ENCODE measurements at places on chromosomes 3 and 15.
A peak's percentile ranks its signal among the peaks of the same experiment; 100 is the strongest.

DNA sequence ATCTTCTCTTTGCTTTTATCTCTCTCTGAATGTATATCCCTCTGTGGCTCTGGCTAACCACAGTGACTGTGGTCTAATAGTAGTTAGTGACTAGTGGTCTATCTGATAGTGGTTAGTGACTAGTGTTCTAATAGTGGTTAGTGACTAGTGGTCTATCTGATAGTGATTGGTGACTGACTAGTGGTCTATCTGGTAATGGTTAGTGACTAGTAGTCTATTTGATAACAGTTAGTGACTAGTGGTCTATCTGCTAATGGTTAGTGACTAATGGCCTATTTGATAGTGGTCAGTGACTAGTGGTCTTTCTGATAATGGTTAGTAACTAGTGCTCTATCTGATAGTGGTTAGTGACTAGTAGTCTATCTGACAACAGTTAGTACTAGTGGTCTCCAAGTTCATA, 110.5 kb downstream of the MDFIC2 start:
- DNase-seq: no peak

DNA sequence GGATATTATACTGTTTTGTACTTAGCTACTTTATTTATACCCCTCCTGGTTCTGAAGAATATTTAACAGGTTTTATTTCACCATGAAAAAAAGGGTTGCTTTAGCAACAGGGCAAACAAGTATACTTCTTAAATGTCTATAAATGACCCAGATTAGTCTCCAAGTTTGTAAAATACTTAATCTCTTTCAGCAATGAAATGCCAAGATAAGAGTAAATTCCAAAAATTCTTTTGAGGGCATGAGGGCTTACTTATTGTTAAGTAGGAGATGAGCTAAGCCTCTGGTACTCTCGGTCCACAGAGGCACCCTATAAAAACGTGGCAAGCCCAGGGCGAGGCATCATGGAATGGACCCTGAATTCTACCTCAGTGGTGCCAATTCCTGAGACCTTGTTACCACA, 264.8 kb upstream of the NSMCE3 start:
- no peak for DNase-seq

- peak; percentile 5 for DNase-seq
These were observed 26.9 kb upstream of the ZBBX start for GRCh38 chr3:167406876-167407492.

DNA sequence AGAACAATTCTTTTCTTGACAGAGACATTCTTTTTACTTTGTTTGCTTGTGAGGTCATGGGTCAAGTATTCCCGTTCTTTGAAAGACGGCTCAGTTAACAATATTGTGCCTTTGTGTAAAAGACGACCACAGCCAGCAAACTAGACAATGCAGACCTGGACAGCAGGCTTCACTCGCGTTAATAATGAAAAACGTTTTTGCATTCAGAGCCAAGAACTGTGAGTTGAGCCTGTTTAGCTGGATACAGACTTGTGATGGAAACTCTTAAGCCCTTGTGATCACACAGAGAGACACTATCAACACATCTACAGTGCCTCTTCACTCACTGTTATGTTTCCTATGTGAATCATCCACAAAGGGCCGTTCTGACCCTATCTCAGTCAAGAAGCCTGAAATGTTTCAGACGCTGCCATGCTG, 37.3 kb upstream of the CMTM7 start:
- no peak for DNase-seq

DNA sequence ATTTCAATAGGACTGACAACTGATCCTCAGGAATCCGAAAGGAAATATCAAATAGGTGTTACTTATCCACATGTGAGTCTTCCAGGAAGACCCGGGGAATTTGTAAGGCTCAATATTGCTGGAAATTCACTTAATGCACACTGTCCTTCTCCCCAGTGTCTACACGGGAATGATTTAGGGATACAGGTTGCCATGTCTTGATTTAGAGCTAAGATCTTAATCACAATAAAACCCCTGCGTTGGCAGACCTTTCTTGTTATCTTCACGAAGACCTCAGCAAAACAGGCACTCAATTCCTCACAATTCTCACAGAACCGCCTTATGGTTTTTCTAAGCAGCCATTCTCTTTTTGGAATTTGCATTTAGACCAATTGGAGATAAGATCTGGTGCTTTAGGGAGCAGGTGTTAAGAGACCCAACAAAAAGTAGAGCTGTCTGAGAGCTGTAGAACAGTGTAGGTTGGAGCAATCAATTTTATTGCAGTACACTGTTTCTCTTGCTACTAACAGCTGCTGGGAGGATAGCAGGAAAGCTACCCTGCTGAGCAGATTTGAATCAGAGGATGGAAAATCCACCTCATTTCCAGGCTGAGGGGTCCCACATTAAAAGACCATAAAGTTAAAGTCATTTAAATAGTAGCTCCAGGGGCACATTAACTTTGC, 925.7 kb downstream of the EPHA3 start:
- no peak for DNase-seq

GRCh38 chr15:95162069-95162468, 930.7 kb downstream of the MCTP2 start:
- DNase-seq: no peak

DNA sequence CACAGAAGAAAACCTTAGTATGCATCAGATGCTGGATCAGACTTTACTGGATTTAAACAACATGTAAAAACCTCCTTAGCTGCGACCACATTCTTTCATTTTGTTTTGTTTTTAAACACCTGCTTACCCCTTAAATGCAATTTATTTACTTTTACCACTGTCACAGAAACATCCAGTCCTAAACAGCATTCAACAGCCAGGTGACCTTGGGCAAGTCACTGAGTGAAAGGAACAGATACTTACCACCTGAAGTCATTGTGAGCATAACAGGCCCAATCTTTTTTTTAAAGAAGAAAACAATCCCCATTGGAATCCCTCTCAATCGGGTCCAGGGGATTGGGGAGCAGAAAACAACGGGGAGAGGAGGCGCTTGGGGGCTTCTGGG, 390 bp downstream of the STARD5 start:
- no peak for DNase-seq

GRCh38 chr3:45741742-45742460, 52.7 kb downstream of the SACM1L start:
- no peak for DNase-seq

DNA sequence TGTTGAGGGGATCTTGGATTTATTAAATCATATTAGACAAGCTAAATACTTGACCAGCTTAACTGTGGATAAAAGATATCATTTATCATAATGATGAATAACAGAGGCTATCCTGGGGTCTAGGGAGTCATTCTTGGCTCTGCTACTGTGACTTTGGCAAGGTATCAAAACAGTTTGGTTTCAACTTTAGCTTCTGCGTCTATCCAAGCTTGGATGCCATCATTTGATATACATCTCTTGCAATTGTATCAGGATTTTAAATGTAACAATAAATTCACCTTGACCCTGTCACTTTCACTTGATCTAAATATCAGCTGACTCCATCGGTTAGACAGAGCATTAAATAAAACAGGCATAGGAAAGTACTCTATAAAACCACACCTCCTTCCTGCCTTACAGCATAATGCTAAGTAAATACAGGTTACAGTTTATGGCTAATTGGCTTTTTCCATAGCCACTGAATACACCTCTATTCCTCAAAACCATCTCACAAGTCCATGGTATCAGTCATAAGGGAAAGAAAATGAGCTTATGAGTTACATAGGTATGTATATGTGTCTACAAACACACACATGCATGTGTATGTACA, 262.9 kb downstream of the CTNNB1 start:
- DNase-seq: no peak

- DNase-seq: no peak
These were observed 33.3 kb upstream of the SACM1L start for GRCh38 chr3:45655906-45656305.

DNA sequence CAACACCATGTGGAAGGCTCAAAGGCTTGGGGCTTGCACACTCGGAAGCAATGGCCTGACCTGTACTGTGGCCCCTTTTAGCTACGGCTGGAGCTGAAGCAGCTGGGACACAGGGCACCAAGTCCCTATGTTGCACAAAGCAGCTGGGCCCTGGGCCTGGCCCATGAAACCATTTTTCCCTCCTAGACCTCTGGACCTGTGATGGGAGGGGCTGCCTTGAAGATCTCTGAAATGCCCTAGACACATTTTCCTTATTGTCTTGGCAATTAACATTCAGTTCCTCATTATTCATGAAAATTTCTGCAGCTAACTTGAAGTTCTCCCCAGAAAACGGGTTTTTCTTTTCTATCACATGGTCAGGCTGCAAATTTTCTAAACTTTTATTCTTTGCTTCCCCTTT, 85.6 kb upstream of the ALDH1A3 start:
- DNase-seq: no peak

DNA sequence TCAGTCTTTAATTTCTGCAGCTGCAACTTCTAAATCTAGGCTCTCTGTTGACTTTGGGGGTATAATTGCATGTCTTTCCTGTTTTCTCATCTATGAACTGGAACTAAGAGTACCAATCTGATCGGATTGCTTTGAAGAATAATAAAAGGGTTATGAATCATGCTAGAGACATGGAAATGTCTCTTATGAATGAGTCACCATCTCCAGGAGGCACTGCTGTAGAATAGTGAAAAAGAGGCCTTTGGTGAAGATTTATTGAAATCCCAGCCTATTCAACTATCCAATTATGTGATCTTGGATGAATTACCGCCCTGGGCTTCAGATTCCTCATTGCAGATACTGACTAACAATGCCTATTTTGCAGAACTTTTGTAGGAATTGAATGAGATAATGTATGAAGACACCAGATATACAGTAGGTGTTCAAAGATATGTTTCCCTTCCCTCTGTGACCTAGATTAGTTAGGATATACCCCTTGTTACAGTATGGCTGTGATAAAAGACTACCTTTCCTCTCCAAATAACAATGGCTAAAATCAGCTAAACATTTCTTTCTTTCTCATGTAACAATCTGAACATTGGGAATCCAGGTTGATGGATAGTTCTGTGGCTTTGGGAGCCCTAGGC, 11.5 kb upstream of the CMTM8 start:
- no peak for DNase-seq

GRCh38 chr15:37015451-37015850, 84.9 kb downstream of the MEIS2 start:
- no peak for DNase-seq

GRCh38 chr3:49916686-49917085, 12.9 kb downstream of the MON1A start:
- no peak for DNase-seq

DNA sequence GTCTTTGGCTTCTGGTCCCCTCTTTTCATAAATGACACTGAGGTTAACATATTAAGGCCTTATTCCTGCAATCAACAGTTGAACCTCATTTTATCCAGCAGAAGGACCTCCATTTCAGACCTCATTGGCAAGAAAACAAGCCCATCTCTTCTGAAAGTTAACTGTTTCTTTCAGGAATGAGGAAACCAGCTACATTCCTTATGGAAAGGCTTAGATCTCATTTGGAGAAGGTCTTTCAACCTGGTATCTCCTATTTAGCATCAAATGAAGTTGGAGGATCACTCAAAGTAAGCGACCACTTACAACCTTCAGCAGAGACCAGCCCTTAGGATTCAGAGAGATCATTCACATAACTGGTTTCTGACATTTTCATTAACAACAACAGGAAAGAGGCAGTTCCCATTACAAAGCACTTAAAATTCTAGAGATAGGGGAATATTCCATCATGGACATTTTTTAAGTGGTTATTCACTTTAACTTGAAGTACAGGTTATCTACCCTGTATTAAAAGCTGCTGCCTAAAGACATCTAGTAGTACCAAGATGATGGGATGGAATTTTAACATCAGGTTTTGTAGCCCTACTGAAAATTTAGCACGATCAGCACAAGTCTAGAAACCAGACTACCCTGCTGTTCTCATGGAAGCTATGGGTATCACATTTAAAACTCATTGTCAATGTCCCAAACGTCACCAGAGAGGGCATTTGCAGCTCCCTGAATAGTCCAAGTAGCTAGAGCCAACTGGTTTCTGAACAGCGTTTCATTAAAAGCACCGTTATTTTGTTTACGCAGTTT, 30.4 kb downstream of the TFRC start:
- DNase-seq: no peak

GRCh38 chr15:48645558-48646330, at the start of gene FBN1:
FBN1 (minus strand) TSS chr15:48645709; CDS start chr15:48644769, 940 bp downstream.
- DNase-seq: no peak

GRCh38 chr3:191076903-191077552, 122.0 kb upstream of the OSTN start:
- DNase-seq: no peak

- no peak for DNase-seq
These were observed 142.2 kb downstream of the MYO9A start for GRCh38 chr15:71975816-71976150.

- DNase-seq: no peak
These were observed 18.5 kb downstream of the GRIP2 start for GRCh38 chr3:14521611-14522010.

DNA sequence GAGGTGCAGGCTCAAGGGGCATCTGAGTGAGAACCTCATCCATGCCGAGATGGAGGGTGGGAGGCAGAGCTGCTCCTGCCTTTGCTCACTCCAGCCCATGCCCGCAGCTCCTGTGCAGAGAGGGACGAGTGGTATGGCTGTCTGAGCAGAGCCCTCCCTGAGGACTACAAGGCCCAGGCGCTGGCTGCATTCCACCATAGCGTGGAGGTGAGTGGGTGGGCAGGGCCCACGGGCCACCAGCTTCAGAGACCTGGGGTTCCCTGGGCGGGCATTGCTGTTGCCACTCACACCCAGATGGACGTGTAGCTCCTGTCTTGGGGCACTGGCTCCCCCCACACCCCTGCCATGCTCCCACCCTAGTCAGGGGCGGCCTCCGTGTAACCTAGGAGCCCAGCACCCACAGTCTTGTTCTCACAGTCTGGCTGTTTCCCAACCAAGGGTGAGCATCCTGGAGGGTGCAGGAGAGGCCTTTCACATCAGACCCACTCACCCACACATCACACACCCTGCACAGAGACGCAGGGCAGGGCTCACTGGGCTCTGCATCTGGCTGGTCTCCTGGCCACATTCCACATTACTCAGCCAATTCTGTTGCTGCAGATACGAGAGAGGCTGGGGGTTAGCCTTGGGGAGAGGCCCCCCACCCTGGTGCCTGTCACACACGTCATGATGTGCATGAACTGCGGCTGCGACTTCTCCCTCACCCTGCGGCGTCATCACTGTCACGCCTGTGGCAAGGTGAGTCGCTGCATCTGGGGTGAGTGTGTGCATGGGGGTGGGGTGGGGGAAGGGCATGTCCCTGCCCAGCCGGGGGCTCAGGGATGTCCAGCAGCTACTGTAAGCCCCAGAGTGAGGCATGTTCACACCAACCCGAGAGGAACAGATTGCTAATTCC, 25.3 kb upstream of the NR2C2 start:
- DNase-seq: no peak

GRCh38 chr3:195907934-195908693, at the start of gene TNK2:
TNK2 (minus strand) TSS chr3:195908551; CDS start chr3:195888588, 19,963 bp downstream.
- DNase-seq: peak; percentile 70

GRCh38 chr15:89806210-89806558, 8.5 kb downstream of the ANPEP start:
- DNase-seq: no peak

- no peak for DNase-seq
These were observed 113.1 kb downstream of the ABI3BP start for GRCh38 chr3:100880072-100880471.

All from CD4-positive, alpha-beta T cell treated with Interleukin-17A for 1 hour (primary cell).